OCI-LY7 (cell line): ENCODE measurements at places on chromosomes 1 and 21.
A peak's percentile ranks its signal among the peaks of the same experiment; 100 is the strongest.

DNA sequence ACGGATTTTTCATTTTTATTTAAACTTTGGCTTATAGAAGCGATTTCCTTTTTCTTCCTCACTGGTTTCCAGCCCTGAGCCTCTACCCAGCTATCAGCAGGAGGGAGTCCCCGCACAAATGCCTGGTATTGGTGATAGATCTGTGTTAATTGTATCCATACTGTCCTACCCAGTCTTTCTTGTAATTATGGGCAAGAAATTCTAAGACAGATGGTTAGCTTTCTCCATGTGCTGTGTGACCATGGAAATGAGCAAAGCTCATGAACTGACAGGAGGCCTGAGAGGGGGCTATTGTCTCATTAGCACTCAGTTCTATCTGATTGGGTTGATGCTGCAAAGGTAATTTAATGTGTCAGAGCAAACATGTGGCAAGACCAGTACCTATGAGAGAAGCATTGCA lies 108.1 kb upstream of the IVNS1ABP start:
- DNase-seq = no peak

DNA sequence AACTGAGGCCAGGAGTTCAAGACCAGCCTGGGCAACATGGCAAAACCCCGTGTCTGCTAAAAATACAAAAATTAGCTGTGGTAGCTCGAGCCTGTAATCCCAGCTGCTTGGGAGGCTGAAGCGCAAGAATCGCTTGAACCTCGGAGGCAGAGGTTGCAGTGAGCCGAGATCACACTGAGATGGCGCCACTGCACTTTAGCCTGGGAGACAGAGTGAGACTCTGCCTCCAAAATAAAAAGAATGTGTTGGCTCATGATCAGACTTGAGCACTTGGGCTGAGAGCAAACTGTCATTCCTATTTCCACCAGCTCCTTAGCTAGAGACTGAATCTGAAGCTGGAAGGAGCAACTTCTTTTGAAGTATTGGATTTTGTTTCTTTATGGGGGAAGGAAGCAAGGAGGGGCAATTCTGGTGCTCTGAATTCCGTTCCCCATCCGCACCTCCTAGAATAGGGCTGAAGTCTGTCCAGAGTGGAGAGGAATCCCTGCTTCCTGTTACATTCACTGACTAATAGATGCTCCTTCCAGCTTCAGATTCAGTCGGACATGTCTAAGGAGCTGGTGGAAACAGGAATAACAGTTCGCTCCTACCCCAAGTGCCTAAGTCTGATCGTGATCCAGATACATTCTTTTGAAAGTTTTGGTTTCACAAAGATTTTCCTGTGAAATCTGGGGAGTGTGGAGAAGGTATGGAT lies 3.8 kb downstream of the ZNF672 start:
- DNase-seq = peak; percentile 25

DNA sequence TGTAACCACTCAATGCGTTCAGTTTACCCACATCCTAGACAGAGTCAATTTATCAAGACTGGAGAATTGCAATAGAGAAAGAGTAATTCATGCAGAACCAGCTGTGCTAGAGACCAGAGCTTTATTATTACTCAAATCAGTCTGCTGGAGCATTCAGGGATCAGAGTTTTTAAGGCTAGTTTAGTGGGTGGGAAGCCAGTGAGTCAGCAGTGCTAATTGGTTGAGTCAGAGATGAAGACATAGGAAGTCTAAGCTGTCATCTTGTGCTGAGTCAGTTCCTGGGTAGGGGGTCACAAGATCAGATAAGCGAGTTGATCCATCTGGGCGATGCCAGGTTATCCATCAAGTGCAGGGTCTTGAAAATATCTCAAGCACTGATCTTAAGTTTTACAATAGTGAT lies 499.6 kb downstream of the MRPL39 start:
- no peak for DNase-seq

- DNase-seq = no peak
Measured at GRCh38 chr1:16276302-16277030, 39.5 kb upstream of the CPLANE2 start.

- no peak for DNase-seq
Measured at GRCh38 chr1:151577173-151577572, 34.7 kb upstream of the SNX27 start.

DNA sequence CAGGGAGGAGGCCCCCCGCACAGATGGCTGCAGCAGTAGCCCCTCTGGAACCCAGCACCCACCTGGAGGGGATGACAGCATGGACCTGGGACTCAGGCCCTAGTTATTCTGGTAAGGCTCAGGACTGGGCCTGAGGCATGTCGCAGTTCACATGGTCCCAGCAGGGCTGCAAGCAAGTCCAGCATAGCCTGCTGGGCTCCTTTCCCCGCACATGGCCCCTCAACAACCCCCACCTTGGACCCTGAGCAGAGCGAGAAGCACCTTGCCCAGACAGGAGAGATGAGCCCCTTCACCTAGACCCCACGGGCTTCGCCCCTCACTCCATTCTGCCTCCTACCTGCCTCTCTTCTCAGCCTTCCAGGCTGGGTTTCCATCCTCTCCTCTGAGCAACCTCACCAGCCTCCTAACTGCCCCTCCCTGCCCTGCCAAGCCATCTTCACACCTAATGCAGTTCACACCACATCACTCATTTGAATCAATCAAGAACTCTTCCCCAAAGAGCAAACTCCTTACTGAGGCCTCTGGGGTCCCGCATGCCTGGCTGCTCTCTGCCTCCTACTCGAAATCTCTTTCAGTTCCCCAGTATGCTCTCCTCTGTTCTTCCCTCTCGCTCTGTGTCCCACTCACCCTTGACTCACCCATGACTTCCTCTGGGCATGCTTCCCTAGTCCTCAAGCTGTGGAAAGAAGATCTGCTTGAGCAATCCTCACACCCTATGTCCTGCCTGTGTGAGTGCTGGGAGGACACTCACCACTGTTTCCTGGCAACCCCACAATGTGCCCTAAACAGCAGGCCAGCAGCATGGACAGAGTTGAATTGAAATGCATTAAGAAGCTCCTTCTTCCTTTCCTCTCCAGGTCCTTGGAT lies 9.4 kb upstream of the THEMIS2 start:
- peak; percentile 41 for DNase-seq

DNA sequence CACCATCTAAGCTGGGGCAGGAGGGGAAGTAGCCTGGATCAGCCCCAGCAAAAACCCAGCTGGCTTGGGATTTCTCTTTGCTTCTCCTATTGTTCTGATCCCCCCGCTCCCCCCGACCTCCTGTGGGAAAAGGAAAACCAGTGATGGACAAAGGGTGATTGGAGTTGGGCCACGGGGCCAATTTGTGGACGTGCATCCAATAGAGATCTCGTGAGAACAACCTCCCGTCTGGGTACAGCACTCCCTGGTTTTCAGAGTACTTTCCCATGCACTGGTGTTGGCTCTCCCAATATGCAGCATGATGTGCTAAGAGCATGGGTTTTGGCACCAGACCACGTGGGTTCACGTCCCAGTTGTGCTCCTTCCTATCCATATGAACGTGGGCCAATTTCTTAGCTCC lies 9.0 kb downstream of the BLACAT1 start:
- DNase-seq = no peak

DNA sequence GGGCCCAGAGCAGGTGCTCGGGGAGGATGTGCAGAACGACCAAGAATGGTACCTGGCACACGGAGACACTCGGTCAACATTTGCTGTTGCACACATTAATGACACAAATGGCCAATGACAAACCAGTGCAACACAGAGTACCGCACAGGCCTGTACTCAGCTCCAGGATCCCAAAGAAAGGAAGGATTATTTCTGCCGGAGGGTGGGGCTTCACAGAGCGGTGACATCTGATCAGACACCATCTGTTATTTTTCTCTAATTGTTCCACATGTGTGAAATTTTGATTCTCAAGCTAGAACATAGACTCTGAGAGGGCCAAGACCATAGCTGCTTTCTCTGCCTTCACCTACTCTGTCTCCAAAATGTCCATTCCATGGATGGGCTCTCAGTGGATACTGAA lies 100.4 kb downstream of the MRPL37 start:
- DNase-seq = no peak

DNA sequence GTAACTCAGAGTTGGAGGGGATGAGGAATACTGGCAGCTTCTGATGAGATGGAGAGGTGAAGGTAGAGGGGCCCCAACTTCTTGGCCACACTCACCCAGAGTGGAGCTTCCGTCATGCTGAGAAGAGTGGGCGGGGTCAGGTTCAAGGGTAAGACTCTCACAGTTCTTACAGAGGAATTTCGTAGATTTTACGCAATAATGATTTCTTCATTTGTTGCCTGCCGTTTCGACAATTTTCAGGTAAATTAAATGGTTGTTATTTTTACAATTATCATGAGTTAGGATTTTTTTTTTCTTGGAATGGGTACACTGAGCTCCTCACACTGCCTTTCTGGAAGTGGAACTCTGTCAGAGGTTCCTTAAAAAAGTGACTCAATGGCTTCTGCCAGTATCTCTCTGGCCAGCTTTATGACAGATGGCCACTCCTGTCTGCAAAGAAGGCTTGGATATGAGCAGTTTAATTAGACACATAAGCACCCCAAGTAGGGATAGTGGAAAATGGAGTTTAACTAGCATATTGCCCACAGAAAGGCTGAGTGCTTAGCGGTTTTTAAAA lies 13.8 kb upstream of the NLRP3 start:
- DNase-seq = no peak

GRCh38 chr1:72177711-72178110 lies 104.6 kb downstream of the NEGR1 start:
- DNase-seq = no peak

DNA sequence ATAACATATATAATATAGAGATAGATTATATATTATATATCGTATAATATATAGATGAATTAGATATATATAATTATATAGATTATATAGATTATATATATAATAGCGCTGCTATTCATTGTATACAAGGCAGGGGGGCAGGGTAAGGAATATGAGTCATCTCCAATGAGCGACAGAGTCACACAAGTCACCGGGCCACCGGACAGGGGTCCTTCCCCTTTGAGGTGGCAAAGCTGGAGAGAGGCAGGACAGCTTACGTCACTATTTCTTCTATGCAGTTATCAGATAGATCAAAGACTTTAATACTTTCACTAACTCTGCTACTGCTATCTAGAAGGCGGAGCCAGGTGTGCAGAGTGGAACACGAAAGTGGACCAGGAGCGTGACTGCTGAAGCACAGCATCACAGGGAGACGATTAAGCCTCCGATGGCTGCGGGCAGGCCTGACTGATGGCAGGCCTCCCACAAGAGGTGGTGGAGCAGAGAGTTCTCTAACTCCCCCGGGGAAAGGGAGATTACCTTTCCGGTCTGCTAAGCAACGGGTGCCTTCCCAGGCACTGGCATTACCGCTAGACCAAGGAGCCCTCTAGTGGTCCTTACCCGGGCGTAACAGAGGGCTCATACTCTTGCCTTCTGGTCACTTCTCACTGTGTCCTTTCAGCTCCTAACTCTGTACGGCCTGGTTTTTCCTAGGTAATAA lies 2154.7 kb downstream of the MRPL39 start:
- DNase-seq = no peak

DNA sequence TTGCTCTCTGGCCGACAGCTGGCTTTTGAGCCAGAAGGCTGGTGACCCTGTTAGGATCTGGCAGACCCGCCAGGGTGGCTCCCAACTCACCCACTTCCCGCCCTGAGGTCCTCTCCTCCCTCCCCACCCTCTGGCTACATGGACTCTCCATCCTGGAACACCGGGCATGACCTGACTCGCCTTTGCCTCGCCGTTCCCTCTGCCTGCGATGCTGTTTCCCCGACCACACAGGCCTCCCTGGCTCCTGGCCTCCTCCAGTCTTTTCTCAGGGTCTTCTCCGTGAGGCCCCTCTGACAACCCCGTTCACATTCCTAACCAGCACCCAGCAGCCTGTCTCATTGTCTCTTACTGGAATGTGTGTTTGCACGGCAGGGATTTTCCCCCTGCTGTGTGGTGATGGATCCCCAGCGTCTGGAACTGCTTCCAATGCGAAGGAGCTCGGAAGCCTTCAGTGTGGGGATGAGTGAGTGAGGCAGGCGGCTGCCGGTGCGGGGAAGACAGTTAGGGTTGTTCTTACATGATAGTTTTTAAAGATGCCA lies 46.0 kb upstream of the POFUT2 start:
- no peak for DNase-seq

- DNase-seq = no peak
Measured at GRCh38 chr1:35122311-35122710, 43.1 kb downstream of the ZMYM1 start.

GRCh38 chr1:164765557-164765956 lies 206.6 kb downstream of the PBX1 start:
- no peak for DNase-seq

- no peak for DNase-seq
Measured at GRCh38 chr1:100988121-100988520, 37.5 kb downstream of the DPH5 start.

- DNase-seq = no peak
Measured at GRCh38 chr1:214310010-214310409, 29.1 kb downstream of the SMYD2 start.

- no peak for DNase-seq
Measured at GRCh38 chr1:53546409-53547155, 87.4 kb downstream of the DMRTB1 start.

GRCh38 chr1:155035936-155036335 lies 2.3 kb downstream of the DCST1 start:
- no peak for DNase-seq

DNA sequence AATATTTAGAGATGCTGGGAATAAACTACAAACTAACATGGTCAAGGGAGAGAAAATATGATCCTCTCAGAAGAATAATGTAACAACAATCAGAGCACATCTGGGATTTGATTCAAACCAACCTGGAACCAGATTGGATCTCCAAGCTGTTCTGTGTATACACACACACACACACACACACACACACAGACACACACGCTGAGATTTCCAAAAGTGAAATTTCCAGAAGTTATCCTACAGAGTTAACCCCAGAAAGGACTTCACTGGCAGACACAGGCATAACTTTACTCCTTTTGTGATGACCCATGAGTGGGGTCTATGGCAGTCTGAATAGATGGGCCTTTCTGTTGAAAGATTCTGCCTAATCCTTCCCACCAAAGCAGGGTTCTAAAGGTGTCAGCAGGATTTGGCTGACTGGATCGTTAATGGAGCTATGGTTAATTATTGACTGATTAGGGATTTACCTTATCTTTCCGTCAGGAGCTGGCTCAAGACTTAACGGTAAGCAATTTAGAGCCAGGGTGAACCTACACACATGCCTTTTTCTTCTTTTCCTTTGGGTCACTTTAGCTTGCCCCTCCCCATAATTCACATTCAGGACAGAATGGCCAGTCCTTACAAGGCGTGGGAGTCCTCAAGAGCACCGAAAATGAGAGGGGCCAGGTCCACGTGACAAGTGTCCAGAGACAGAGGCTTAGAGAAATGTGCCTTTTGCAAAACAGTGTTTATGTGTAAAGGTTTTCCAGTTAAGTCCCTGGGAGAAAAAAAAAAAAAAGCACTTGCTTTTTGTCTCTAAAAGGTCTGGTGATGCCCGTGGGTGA lies 10.9 kb upstream of the PROX1 start:
- DNase-seq = no peak

DNA sequence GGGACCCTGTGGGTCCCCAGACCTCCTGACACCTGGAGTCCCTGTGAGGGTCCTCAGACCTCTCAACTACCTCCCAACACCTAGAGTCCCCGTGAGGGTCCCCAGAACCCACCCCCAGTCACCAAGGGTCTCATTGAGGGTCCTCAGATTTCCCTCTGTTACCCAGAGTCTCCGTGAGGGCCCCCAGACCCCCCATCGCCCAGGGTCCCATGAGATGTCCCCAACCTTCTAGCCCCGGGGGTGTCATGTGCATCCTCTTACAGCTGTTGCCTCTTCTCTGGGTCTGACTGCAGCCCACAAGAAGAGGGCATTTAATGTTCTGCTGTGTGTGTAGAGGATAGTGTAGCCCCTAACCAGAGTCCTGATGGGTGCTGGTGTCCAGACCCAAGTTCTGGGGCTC lies 2.0 kb upstream of the GJC2 start:
- DNase-seq = no peak
